ENCODE measurements at places on chromosomes 6 and 20. TPM values are rescaled to one million over a fixed set of nuclear protein-coding genes. Genes with fewer than 3 reads are reported as not detected.

Gene SMLR1
- 0.05 TPM for polyA plus RNA-seq

Gene ZC2HC1B
- not detected for polyA plus RNA-seq

Gene C6orf58
- 0.45 TPM for polyA plus RNA-seq

Gene TRIM10
- polyA plus RNA-seq: not detected

Gene PRPH2
- 0.75 TPM for polyA plus RNA-seq

Gene FOXO3
- polyA plus RNA-seq: 12.6 TPM

Gene CTAGE9
- polyA plus RNA-seq: not detected

Gene CSTF1
- 4.5 TPM for polyA plus RNA-seq

Gene CFAP206
- polyA plus RNA-seq: 0.08 TPM

Gene TMEM244
- polyA plus RNA-seq: not detected

Gene OLIG3
- 0.07 TPM for polyA plus RNA-seq

Gene MEP1A
- 0.34 TPM for polyA plus RNA-seq

Gene SAMD5
- 3.8 TPM for polyA plus RNA-seq

Gene NAPB
- 11.7 TPM for polyA plus RNA-seq

Gene CGA
- polyA plus RNA-seq: not detected

Gene MACROD2
- 1.7 TPM for polyA plus RNA-seq

Gene EYA4
- polyA plus RNA-seq: 0.19 TPM

Gene OXT
- polyA plus RNA-seq: not detected

Gene ZSWIM1
- polyA plus RNA-seq: 3.1 TPM

Gene MTFR2
- polyA plus RNA-seq: 0.49 TPM

Gene CYP21A2
- 2.7 TPM for polyA plus RNA-seq

Gene HCRTR2
- polyA plus RNA-seq: not detected

Gene ZKSCAN8
- polyA plus RNA-seq: 6.0 TPM

Gene HAO1
- polyA plus RNA-seq: not detected

Gene PHIP
- 11.2 TPM for polyA plus RNA-seq
